ENCODE measurements at places on chromosomes 5 and 9.

- no peak for DNase-seq
Measured at GRCh38 chr5:61999371-61999770, 306.6 kb upstream of the KIF2A start.

DNA sequence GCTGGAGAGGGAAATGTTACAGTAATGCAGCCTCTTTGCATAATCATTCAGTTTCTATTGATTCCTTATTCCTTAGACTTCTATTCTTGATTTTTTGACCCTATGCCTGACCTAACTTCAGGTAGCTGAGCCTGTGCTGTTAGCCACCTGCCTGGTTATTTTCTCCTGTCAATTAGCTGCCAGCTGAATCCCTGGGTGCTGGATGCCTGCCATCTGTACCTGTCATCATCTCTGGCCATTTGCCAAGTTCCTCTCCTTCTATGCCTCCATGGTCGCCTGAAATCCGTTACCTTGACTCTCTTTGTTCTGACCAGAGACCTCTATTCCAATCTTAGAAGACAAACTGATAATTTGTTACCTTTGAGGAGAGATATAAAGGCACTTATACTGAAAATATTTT is 178.3 kb downstream of the CAVIN4 start:
- no peak for DNase-seq

DNA sequence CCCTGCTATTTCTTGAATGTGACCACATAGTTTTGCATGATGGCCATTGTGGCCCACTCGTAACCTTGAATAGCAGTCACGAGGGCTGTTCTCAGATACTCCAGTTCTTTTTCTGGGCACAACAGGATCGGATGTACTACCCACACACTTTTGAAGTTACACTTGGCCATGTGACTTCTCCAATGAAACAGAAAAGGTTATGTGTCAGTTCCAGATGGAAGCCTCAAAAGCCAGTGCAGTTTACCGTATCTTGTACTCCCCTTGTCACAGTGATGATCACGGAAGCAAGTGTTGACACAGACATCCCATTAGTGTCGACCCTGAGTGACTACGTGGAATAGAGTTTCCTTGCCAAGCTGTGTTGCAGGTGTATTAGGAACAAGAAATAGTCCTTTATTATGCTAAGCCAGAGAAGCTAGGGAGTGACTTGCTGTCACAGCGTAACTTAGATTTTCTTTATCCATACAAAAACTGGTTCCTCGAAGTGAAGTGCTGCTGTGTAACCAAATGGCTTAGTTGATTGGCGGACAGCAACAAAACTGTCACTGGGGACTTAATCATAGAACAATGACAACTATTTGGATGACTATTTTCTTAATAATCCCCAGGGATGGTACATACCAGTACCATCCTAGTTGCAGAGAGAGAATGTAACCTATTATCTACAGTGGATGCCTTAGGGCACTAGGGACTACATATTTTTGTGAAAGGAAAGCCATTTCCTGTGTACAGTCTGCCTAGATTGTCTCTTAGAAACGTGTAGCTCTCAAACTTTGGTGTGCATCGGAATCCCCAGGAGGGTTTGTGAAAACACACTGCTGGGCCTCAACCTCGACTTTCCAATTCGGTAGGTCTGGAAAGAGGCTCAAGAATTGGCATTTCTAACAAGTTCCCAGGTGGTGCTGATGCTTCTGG is 90.1 kb upstream of the DMRT1 start:
- DNase-seq = no peak

DNA sequence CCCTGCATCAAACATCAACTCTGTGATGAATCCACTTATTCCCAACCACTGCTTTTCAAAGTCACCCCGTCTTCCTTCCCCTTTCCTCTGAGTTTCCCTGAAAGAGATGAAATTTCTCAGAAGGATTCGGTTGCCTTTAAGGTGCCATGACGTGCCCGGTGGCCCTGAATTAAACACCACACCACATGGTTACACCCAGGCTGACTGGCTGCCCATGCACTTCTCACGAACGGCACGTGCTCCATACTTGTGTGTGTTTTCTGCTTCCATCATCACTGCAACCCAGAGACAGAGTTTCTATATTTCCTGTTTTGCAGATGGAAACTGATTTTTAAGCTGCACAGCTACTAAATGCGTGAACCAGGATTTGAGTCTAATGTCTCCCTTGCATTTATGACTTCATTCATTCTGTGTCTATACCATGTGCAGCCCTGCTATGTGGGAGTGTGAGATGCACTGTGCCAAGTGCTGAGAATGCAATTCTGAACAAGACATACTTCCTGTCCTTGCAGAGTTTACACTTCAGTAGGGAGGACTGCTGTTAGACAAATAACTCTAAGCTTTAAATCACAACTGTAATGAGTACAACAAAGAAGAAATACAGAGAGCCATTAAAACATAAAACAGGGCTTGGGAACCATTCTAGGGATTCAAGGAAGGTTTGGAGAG is 162.9 kb downstream of the NXNL2 start:
- no peak for DNase-seq
